ENCODE measurements at places on chromosomes 4 and X. TPM values are rescaled to one million over a fixed set of nuclear protein-coding genes. Genes with fewer than 3 reads are reported as not detected.

The MAGED1 gene
- 257 TPM for total RNA-seq

DNA sequence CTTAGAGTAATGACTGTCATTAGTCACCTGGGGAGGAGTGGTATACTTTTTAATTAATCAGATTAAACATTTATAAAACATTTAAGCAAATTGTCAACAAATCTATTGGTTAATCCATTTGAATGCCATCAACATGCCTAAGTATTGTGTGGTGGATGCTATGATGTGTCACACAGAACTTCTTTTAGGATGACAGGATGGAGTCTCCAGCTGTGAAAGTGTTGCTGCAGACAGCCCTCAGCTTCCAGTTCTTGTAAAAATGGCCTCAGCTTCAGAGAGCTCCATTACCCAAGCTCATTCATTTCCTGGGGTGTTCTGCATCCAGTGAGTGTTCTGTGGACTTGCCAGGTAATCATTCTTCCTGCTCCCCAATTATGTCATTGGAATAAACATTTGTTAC, 74.3 kb upstream of the CLNK start:
- no peak overlapping the region for H3K27ac ChIP-seq
- DNase-seq, result no peak
- H3K27me3 ChIP-seq, result no peaks in the 10 kb centered on the region
- no peak overlapping the region for H3K4me3 ChIP-seq

DNA sequence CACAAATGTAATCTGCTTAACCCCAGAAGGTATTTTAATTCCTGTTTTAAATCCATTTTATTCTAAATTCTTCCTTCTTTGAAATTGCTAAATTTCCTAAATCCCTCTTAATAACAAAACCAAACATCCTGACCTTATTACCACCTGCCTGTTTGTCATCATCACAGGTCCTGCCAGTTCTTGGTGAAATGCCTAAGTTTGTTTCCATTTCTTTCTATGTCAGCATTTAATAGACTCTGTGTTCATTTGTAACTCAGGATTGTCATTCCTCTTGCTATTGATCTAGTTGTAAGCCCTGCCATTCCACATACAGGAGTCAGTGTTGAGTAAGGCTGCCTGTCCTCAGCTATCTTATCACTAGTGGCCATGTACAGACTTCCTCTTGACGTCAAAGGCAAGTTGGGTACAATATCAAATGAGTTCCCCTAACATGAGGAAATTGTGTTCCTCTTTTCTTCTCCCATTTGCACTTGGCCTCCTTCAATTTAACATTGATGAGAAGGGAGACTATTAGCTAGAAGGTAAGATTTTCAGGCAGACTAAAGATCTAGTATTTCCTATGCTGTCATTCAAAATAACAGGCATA, 440.1 kb downstream of the AFF2 start:
- DNase-seq, result no peak
- H3K4me3 ChIP-seq, result no peak overlapping the region
- no peaks in the 10 kb centered on the region for H3K36me3 ChIP-seq
- no peaks in the 10 kb centered on the region for H3K4me1 ChIP-seq
- H3K27me3 ChIP-seq, result no peaks in the 10 kb centered on the region
- no peak overlapping the region for H3K27ac ChIP-seq

- H3K4me3 ChIP-seq, result no peak overlapping the region
- no peaks in the 10 kb centered on the region for H3K27me3 ChIP-seq
- H3K36me3 ChIP-seq, result no peaks in the 10 kb centered on the region
- DNase-seq, result no peak
Observed at GRCh38 chrX:12447448-12448064, 309.3 kb downstream of the FRMPD4 start.

The CXCL8 gene
- total RNA-seq, result 1.5 TPM

The MAGEA12 gene
- total RNA-seq, result not detected

- no peaks in the 10 kb centered on the region for H3K4me1 ChIP-seq
- no peak overlapping the region for H3K27ac ChIP-seq
- DNase-seq, result no peak
- H3K4me3 ChIP-seq, result no peak overlapping the region
- no peaks in the 10 kb centered on the region for H3K36me3 ChIP-seq
Observed at GRCh38 chr4:117588771-117589170, 445.5 kb upstream of the NDST3 start.

DNA sequence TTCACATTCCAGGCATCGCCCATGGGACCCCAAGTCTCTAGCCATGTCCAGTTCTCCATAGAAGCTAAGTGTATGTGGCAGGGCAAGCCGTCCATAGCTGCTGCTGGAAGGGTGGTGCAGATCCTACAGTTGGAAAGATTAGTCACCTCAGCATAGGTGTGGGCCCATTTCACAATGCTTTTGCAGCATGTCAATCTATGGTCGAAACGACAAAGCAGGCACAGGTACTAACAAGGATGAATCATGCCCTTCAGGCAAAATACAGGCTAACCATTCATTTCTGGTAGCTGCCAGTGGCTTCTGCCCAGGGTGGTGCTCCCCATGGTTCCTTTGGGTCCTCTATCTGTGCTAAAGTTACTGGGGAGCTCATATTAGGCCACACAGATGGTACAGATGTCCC, 225.2 kb downstream of the ADGRL3 start:
- H3K4me1 ChIP-seq, result no peaks in the 10 kb centered on the region
- no peaks in the 10 kb centered on the region for H3K36me3 ChIP-seq
- no peak overlapping the region for H3K27ac ChIP-seq

- H3K4me3 ChIP-seq, result no peak overlapping the region
- H3K36me3 ChIP-seq, result no peaks in the 10 kb centered on the region
- H3K27ac ChIP-seq, result no peak overlapping the region
Observed at GRCh38 chrX:73683236-73683859, 120.4 kb downstream of the CHIC1 start.

DNA sequence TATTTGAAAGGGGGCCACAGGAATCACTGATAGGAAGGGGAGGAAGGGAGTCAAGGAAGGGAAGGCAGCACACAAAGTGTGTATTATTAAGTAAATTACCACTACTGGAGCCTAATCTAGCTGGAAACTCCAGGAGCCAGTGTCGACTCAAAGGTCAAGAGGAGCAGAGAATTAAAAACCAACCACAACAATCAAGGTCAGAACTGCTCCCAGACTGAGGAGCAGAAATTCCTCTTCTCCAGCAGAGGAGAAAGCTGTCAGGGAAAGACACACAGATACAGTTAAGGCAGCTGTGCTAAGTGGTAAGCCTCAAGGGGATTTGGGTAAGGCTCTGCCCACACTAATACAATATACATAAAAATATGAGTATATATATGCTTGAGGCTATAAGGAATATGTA, 87.5 kb upstream of the PTPN13 start:
- H3K4me1 ChIP-seq, result peaks cover 15% of the 10 kb centered on the region
- no peak overlapping the region for H3K4me3 ChIP-seq
- H3K27ac ChIP-seq, result no peak overlapping the region
- no peak for DNase-seq

DNA sequence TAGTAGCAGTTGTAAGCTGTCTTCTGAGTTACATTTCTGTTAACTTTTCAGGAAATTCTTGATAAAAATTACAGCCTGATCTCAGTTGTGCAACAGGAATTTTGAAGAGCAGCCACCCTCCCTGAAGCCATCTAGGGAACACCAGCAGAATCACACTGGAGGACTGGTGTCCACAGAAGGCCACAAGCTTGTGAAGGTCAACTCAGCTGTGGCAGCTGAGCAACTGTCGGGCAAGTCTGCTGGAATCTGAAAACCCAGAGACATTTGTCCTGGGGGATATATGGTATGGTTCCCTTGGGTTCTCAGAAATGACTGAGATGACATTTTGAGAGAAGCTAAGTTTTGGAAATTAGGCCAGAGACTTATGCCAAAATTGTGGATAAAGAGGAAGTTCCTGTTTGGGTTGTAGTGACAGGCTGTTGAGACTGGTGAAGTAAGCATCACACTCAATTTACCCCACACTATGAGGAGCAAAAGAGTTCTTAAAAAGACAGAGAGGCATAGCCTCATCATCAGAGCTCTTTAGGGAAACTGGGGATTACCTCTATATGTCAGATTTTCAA, 78.1 kb upstream of the TNIP3 start:
- no peak overlapping the region for H3K4me3 ChIP-seq
- no peak overlapping the region for H3K27ac ChIP-seq
- H3K4me1 ChIP-seq, result no peaks in the 10 kb centered on the region
- peak; percentile 62 for DNase-seq
- H3K36me3 ChIP-seq, result no peaks in the 10 kb centered on the region

The LRBA gene
- total RNA-seq, result 67.3 TPM

- peaks cover 5% of the 10 kb centered on the region for H3K4me1 ChIP-seq
- no peaks in the 10 kb centered on the region for H3K27me3 ChIP-seq
- no peak overlapping the region for H3K27ac ChIP-seq
- H3K4me3 ChIP-seq, result no peak overlapping the region
- DNase-seq, result no peak
- no peaks in the 10 kb centered on the region for H3K36me3 ChIP-seq
Observed at GRCh38 chr4:41432881-41433280, 105.1 kb upstream of the LIMCH1 start.

DNA sequence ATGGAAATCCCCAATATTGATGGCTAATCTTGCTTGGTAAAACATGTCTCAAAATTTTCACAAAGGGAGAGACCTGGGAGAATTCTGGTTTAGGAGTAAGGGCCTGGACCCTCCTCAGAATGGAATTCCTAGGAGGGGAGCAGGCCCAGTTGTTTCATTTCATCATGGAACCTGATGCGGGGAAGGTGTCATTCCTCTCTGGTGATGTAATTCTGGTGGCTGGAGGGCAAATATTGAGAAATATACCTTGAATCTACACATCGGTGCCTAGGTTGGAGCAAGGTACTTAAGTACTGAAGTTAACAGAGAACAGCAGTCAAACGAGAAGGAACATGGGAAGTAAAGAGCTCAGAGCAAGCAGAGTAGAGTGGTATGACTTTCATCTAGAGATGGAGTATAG, 23.2 kb upstream of the CCSER1 start:
- H3K4me1 ChIP-seq, result no peaks in the 10 kb centered on the region
- H3K27ac ChIP-seq, result no peak overlapping the region
- DNase-seq, result no peak

DNA sequence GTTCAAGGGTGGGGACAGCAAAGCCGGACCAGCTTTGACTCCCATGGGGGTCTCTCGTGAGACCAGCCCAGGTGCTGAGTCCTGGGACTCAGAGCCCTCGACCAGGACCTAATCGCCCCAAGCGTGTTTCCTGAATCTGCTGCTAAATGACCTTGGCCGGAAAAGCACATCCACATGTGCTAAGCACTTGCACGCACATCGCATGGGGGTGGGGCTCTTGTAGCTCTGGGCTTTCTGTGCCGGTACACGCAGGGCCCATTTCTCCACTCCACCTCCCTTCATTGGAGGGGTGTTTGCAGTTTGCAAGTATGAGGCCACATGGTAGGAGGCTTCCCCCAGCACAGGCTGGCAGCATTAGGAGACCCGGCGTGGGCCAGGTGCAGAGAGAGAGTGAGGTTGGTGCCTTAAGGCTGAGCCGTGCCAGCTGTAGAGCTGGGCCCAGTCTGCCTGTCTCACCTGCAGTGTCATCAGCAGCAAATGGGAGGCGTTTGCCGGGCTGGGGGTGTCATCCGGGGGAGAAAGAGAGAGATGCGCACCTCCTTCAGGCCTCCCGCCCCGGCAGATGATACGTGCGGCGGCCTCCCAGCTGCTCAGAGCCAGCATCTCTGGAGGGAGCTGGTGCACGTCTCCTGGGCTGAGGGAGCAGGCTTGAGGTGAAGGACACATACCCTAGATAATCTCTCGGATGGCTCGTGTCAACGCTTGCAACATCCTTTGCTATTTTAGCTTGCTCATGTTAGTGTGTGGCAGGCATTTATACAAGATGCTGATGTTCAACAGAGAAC, 45.2 kb upstream of the CLCN4 start:
- no peak for DNase-seq
- no peak overlapping the region for H3K4me3 ChIP-seq
- H3K4me1 ChIP-seq, result no peaks in the 10 kb centered on the region

GRCh38 chrX:11081511-11081910, 29.6 kb upstream of the HCCS start:
- peaks cover 2% of the 10 kb centered on the region for H3K4me1 ChIP-seq
- no peaks in the 10 kb centered on the region for H3K36me3 ChIP-seq
- H3K4me3 ChIP-seq, result no peak overlapping the region
- no peak overlapping the region for H3K27ac ChIP-seq
- H3K27me3 ChIP-seq, result no peaks in the 10 kb centered on the region
- DNase-seq, result no peak

The HTN3 gene
- total RNA-seq, result not detected

- H3K4me3 ChIP-seq, result no peak overlapping the region
- H3K27me3 ChIP-seq, result no peaks in the 10 kb centered on the region
- H3K27ac ChIP-seq, result no peak overlapping the region
- DNase-seq, result no peak
Observed at GRCh38 chr4:47490550-47490949, 5.5 kb downstream of the ATP10D start.

The NLGN3 gene
- 0.36 TPM for total RNA-seq

- H3K27me3 ChIP-seq, result no peaks in the 10 kb centered on the region
- H3K4me1 ChIP-seq, result no peaks in the 10 kb centered on the region
- no peaks in the 10 kb centered on the region for H3K36me3 ChIP-seq
- no peak overlapping the region for H3K4me3 ChIP-seq
Observed at GRCh38 chrX:4935846-4936245, 1222.4 kb upstream of the PRKX start.

The VSIG1 gene
- total RNA-seq, result not detected

- peaks cover 11% of the 10 kb centered on the region for H3K4me1 ChIP-seq
- DNase-seq, result no peak
- H3K36me3 ChIP-seq, result no peaks in the 10 kb centered on the region
- H3K27ac ChIP-seq, result peak overlapping the region; percentile 6
Observed at GRCh38 chr4:107931775-107932321, 499 bp downstream of the CYP2U1 start.

DNA sequence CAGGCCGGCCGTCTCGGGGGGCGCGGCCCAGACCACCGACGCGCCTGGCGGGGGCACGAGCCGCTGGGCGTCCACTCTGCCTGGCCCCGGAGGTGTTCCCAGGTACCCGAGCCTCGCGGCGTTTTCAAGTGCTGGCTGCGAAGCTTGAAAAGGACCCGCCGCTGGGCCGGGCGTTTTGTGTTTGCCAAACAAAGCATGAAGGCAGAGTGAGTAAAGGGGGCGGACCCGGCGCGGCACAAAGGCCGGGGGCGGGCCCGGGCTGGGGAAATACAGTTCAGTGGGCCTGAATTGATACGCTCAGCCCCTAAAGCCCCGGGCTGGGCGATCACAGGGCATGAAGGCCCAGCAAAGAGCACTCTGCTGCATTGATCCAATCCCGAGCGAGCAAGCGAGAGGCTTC, 65.4 kb downstream of the SOX3 start:
- DNase-seq, result no peak
- no peaks in the 10 kb centered on the region for H3K4me1 ChIP-seq
- no peaks in the 10 kb centered on the region for H3K36me3 ChIP-seq
- H3K27me3 ChIP-seq, result no peaks in the 10 kb centered on the region
- H3K4me3 ChIP-seq, result no peak overlapping the region

DNA sequence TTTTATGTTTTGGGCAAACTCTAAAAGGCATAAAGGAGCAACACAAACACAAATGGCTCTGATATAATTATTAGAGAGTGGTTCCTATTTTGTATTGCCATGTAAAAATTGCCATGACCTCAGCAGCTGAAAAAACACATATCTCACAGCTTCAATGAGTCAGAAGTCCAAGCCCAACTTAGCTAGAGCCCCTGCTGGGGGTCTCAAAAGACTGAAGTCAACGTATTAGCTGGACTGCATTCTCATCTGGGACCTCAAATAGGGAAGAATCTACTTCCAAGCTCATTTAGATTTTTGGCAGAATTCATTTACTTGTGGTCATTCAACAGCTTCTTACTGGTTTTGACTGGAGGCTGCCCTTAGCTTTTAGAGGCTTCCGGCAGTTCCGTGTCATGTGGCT, 47.4 kb downstream of the FREM3 start:
- H3K36me3 ChIP-seq, result no peaks in the 10 kb centered on the region
- no peaks in the 10 kb centered on the region for H3K27me3 ChIP-seq
- H3K4me3 ChIP-seq, result no peak overlapping the region
- H3K27ac ChIP-seq, result no peak overlapping the region
- H3K4me1 ChIP-seq, result no peaks in the 10 kb centered on the region

- H3K4me3 ChIP-seq, result no peak overlapping the region
- H3K36me3 ChIP-seq, result no peaks in the 10 kb centered on the region
- H3K27me3 ChIP-seq, result no peaks in the 10 kb centered on the region
Observed at GRCh38 chr4:86055898-86056297, 304.0 kb downstream of the MAPK10 start.

All from osteoblast (primary cell).